ENCODE measurements at places on chromosomes 5 and 9.

- peak; percentile 49 for DNase-seq
Observed at GRCh38 chr5:146732962-146733361, 145.6 kb downstream of the PPP2R2B start.

DNA sequence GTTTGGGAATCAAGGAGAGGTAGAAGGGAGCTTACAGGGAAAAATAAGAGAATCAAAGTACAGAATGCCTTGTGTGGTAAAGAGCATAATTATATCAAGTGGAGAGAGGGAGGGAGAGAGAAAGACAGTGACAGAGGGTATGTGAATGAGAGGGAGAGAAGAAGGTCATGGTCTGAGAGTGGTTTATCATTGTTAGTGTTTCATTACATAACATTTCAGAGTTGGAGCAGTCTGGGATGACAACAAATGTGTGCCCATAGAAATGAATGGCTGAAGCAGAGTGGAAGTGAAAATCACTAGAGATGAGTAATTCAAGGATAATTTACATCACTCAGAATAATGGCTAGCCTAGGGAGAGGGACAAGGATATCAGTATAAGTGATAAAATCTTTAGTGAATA lies 799.2 kb downstream of the TLE1 start:
- no peak for DNase-seq

GRCh38 chr9:91315191-91315590 lies 46.5 kb downstream of the AUH start:
- DNase-seq, result no peak

DNA sequence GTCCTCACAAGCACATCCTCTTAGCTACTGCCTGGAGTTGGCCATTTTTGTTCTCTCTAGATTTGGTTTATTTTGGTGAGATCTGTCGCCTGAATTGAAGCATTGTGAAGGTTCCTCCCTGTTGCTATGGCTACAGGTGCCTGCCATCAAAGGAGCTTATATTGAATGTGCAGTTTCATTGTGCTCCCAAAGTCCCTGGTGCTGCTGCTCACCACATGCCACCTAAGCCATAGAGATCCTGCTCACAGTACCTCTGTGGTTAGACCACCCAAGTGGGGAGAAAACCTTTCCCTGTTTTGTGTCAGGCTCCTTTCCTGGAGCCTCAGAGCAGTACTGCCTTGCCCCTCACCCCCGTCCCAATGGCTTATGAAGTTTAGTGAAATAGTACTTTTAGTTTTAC lies 383.4 kb downstream of the TMEM38B start:
- no peak for DNase-seq

DNA sequence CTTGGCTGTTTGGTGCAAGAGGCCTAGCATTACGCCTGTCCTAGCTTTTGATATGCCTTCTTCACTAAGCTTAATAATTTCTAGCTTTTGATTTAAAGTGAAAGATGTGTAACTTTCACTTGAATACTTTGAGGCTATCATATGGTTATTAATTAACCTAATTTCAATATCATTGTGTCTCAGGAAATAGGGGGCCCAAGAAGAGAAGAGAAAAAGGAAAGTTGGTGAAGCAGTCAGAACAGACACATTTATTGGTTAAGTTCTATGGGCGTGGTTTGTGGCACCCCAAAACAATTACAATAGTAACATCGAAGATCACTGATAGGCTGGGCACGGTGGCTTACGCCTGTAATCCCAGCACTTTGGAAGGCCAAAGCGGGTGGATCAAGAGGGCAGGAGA lies 40.9 kb upstream of the F2RL2 start:
- DNase-seq, result no peak

DNA sequence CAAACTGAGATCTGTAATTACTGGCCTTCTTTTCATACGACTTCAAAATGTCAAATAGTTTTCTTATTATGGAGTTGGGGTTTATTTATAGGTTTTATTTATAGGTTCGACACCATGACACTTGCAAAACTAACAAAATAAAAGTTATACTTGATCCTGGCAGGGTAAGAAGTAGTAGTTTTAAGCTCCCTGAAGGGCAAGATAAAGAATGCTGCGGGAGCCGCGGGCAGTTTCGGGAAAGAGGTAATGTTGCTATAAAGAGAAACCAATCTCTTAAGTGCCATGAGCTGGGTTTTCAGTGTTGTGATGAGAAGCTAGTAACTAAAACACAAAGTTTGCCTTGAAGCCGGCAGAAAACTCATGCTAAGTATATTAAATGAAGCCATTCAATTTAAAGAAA lies 24.8 kb downstream of the PTPN3 start:
- DNase-seq, result no peak

- DNase-seq, result no peak
Observed at GRCh38 chr5:61286446-61287132, 45.5 kb upstream of the ZSWIM6 start.

DNA sequence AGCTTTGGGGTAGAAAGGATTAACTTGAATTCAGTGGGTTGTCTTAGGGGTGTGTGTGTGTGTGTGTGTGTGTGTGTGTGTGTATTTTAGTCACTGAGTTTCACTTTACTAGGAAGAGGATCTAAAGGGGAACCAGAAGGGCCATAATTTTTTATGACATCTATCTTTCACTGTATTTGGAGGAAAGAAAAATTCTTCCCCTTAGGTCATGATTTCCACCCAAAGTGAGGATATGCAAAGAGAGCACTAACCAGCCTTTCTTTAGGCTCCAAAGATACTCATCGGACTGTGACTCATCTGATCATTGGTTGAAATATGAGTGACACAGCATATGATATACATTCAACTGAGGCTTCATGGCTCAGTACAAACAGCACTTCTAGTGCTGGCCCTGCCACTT lies 75.2 kb upstream of the RASGRF2 start:
- DNase-seq, result no peak

GRCh38 chr5:68378204-68378820 lies 162.8 kb downstream of the PIK3R1 start:
- DNase-seq, result no peak

DNA sequence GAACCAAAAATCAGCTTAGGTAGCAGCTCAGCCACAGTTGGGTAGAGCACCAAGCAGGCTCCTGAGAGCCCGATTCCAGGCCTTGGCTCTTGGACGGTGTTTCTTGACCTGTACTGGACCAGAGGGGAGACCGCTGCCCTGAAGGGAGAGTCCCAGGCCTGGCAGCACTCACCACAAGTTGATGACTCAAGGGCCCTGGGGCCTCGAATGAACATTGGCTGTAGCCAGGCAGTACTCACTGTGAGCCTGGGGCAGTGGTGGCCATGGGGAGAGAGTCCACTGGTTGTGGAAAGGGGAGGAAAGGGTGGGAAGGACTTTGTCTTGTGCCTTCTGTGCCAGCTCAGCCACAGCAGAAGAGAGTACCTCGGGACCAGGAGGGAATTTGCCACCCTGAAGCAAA lies 166.1 kb downstream of the EDIL3 start:
- DNase-seq, result no peak

DNA sequence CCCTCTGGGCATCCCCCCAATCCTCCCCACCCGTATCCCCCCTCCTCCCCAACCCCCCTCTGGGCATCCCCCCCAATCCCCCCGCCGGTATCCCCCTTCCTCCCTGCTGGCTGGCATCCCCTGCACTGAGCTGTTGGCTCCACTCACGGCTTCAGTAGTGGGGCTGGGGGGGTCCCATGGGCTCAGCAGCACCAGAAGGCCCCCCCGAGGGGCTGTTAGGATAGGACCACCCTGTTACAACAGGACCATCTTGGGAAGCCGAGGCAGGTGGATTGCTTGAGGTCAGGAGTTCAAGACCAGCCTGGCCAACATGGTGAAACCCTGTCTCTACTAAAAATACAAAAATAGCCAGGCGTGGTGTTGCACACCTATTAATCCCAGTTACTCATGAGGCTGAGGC lies 42.4 kb downstream of the EXD3 start:
- DNase-seq, result no peak

- no peak for DNase-seq
Observed at GRCh38 chr9:115207003-115207836, 89.3 kb upstream of the TNC start.

DNA sequence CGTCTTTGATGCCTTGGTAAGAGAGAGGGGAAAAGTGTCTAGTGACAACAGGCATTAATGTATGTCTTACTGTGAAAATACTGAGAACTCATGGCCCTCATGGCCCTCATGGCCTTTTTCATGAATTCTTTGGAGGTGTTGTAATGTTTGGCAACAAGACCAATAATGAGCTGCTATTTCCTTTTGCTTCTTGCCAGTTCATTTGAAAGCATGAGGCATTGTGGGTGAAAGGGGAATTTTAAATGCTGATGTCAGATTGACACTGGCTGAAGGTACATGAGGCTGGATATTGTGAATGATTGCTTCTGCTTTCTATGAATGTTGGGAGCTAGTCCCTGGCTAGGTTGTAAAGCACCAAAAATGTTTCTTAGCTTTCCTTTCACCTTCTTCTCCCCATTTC lies 79.2 kb downstream of the DOCK2 start:
- DNase-seq, result peak; percentile 83

DNA sequence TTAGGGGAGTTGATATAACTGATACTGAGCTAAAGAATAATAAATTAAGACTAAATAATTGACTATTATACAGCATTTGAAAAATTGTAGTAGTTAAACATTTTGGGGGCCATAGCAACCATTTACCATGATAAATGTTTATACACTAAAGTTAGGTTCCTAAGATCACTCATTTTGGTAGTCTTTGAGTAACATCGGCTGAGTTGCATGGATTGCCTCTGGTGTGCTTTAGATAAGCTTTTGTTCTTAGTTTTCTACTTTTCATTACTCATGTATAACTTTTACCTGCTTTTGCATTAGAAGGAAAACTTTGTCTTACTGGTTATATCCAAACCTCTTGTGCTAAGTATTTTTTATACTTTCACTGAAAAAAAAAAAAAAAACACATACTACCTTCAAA lies 101.2 kb downstream of the SLC44A1 start:
- no peak for DNase-seq

DNA sequence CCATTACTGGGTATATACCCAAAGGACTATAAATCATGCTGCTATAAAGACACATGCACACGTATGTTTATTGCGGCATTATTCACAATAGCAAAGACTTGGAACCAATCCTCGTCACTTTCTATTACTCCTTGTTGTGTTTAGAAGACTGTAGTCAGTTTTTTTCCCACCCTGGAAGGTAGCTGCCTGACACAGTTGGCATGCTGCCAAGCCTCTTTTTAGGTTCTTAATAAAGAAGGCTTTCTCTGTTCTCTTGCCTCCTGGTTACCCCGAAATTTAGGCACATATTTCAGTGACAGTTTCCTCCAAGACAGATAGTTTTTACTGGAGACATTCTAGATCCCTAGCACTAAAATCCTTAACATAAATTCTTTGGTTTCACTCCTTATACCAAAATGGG lies 205.4 kb upstream of the PCSK5 start:
- DNase-seq, result no peak

- peak; percentile 96 for DNase-seq
Observed at GRCh38 chr5:56369361-56369811, 136.3 kb upstream of the ANKRD55 start.

DNA sequence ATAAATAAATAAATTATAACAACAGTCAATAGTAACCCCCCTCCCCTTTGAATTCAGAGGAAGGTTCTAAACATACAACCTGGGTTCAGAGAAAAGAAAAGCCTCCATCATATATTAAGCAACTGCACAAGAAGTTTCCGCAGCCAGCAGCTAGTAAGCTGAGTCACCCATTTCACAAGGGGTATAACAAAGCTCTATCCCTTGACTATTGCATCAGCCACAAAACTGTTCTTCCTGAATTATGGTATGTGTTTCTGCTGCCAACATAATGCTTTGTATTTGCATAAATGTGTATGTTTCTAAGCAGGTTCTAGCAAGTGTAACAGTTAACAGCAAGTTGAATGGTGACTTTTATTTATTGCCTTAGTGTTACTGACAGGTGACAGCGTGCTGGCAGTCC lies 6.8 kb upstream of the CEP120 start:
- peak; percentile 98 for DNase-seq

GRCh38 chr5:25435882-25436281 lies 791.1 kb upstream of the CDH10 start:
- DNase-seq, result no peak
